Natural killer cell (primary cell): ENCODE measurements at places on chromosomes 12 and 14. TPM values are rescaled to one million over a fixed set of nuclear protein-coding genes. Genes with fewer than 3 reads are reported as not detected.

Gene OR11H12
- total RNA-seq: not detected

- no peak overlapping the region for H3K27ac ChIP-seq
- no peak overlapping the region for H3K4me3 ChIP-seq
- no peaks in the 10 kb centered on the region for H3K27me3 ChIP-seq
- DNase-seq: no peak
Measured at GRCh38 chr12:131539381-131539780, 171.5 kb upstream of the SFSWAP start.

DNA sequence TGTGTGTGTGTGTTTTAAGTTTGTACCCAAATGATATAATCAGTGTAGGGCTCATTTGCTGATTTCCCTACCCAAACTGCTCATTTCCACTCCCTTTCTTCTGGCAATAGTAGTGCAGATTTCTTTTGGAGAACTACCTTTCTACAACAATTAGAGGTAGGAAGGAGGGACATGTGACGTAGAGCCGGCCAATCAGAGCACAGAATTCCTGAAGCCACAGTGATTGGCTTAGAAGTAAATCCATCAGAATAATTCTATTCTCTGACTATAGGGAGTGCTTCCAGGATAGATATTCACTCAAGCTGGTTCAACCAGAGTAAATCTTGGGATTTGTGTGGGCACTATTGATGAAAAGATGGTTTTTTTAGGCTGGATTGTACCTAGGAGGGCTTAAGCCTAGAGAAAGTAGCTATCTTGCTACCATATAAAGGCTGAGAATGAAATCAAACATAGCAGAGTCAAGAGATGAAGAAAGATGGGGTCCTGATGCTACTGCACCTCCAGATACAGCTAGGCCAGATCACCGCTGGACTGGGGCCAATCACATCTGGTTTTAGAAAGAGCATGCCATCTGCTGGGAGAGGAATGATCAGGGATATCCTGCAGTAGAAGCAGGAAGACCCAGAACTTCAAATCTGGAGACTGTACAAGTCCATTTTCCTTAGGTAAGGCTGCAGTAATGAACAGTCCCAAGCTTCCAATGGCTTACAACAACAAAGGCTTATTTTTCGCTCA, 54.1 kb upstream of the NUAK1 start:
- no peak overlapping the region for H3K27ac ChIP-seq
- no peak overlapping the region for H3K4me3 ChIP-seq
- H3K4me1 ChIP-seq: no peaks in the 10 kb centered on the region
- no peaks in the 10 kb centered on the region for H3K36me3 ChIP-seq

DNA sequence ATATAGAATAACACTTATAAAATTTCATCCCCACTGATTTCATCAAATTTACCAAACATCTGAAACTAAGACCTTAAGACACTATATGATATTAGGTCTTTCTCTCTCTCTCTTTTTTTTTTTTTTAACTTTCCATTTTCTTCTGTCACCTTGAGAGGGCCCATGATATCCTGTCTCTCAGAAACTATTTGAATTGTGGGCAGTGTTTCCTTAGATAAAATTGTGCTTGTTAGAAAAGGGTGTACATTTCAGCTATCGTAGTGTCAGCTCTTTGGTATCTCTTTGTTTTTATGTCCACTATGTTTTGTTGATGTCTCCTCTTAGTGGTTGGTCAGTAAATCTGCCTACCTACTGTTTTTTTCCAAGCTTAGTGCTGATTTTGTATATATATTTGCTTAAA, 23.8 kb downstream of the DNM1L start:
- no peaks in the 10 kb centered on the region for H3K27me3 ChIP-seq
- H3K4me1 ChIP-seq: no peaks in the 10 kb centered on the region
- no peak for DNase-seq
- H3K4me3 ChIP-seq: no peak overlapping the region

Gene KCNMB4
- total RNA-seq: not detected

GRCh38 chr12:25347716-25348592, 97.2 kb upstream of the KRAS start:
- no peak overlapping the region for H3K4me3 ChIP-seq
- H3K4me1 ChIP-seq: no peaks in the 10 kb centered on the region
- H3K36me3 ChIP-seq: no peaks in the 10 kb centered on the region
- no peaks in the 10 kb centered on the region for H3K27me3 ChIP-seq
- DNase-seq: no peak

Gene SLC17A8
- total RNA-seq: not detected

Gene MYF6
- not detected for total RNA-seq

- no peaks in the 10 kb centered on the region for H3K27me3 ChIP-seq
- peak; percentile 85 for DNase-seq
- peak overlapping the region; percentile 96 for H3K27ac ChIP-seq
Measured at GRCh38 chr14:91317381-91318308, 73.1 kb upstream of the GPR68 start.

DNA sequence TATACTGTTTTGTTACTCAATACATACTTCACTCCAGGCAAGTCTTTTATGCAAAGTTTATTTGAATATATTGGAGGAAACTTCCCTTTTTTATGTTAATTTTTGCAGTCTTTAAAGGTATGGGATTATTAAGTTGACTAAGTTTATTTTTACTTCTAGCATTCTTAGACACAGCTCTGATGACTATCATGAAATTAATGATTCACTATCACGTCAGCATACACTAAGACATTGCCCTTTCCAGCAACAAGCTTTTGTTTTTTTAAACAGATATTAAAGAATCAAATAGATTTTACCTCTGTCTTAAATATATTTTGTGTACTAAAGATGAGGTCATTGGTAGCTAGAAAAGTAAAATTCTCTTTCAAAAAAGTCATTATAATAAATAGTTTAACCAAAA, 52.1 kb downstream of the DERA start:
- peaks cover 40% of the 10 kb centered on the region for H3K36me3 ChIP-seq
- DNase-seq: no peak
- H3K4me1 ChIP-seq: no peaks in the 10 kb centered on the region
- H3K27me3 ChIP-seq: no peaks in the 10 kb centered on the region
- no peak overlapping the region for H3K27ac ChIP-seq

DNA sequence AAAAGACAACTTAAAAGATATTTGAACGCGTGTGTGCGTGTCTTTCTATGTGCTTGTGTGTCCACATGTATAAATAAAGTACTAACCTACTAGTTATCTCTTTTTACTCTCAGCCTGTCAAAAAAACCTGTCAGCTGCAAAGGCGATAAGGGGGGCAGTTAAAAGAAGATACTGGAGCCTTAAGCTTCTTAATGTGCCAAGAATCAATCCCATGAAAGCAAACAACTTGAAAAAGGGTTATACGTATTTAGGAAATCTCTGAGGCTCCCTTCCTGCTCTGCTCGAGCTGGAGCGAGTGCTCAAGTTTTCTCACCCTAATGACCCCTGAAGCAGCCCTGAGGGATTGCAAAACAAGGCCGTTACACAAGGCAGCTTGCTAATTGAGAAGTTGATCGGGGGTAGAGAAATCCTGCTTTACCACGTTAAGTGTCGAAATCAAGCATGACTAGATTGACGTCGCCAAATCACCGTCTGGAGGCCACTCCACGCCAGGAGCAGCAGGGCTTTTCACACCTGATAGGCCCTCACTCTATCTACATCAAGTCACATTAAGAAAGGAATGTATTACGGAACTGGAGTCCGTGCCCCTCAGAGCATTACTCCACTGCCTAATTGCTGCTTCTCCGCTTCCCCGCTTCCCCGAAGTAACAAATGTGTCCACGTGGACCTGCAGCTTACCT, 32.4 kb downstream of the LMO3 start:
- no peak for DNase-seq
- no peaks in the 10 kb centered on the region for H3K36me3 ChIP-seq
- H3K27ac ChIP-seq: no peak overlapping the region

GRCh38 chr12:49703647-49704137, 3.5 kb downstream of the FMNL3 start:
- peak; percentile 72 for DNase-seq
- peaks cover 59% of the 10 kb centered on the region for H3K4me1 ChIP-seq
- H3K4me3 ChIP-seq: no peak overlapping the region
- H3K27ac ChIP-seq: peak overlapping the region; percentile 17
- H3K27me3 ChIP-seq: no peaks in the 10 kb centered on the region
- H3K36me3 ChIP-seq: no peaks in the 10 kb centered on the region

Gene TEX52
- total RNA-seq: not detected

GRCh38 chr14:99233222-99234035, 38.6 kb downstream of the BCL11B start:
- H3K27me3 ChIP-seq: no peaks in the 10 kb centered on the region
- no peak for DNase-seq
- H3K4me1 ChIP-seq: peaks cover 99% of the 10 kb centered on the region
- H3K36me3 ChIP-seq: peaks cover 2% of the 10 kb centered on the region

DNA sequence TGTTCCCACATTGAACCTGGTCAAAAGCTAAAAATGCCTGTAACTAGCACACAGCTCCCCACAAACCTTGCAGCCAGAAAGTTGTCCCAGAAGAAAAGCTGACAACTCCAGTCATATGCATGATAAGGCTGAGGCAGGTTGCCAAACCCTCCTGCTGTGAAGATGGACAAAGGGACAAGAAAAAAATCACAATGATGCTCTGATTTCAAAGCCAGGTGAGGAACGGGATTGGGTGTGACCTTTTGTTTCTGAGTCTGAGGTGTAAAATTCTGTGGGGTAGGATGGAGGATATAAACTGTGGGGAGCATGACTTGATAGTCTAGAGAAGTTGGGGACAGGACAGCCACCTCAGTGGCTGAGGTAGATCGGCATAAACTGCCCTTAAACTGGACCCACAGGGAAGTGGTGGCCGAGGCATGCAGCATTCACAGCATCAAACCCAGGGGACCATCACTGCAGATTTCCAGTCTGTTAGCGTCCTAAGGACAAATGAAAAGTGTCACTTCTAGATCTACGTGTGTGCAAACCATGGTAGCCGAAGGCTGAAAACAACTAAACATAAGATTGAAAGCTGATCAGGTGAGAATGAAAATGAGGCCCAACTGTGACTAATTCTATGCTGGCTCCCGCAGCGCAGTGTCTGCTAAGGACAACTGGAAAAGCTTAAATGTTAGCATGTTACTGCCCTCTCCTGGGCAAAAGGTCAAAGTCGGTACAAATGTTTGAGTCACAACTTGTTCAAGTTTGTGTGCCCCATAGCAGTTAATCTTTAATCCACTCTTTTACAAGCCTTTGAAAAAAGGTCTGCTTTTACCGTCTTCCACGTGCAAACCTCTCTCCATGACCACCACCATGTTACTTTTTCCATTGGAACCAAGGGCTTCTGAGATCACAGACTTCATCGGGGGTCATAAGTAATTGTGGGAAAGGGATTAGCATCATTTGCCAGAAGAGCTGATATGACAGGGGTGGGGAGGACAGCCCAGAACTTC, 39.8 kb downstream of the GRIN2B start:
- H3K27ac ChIP-seq: no peak overlapping the region
- no peaks in the 10 kb centered on the region for H3K36me3 ChIP-seq
- no peak for DNase-seq
- H3K27me3 ChIP-seq: no peaks in the 10 kb centered on the region
- H3K4me3 ChIP-seq: no peak overlapping the region
- H3K4me1 ChIP-seq: no peaks in the 10 kb centered on the region

DNA sequence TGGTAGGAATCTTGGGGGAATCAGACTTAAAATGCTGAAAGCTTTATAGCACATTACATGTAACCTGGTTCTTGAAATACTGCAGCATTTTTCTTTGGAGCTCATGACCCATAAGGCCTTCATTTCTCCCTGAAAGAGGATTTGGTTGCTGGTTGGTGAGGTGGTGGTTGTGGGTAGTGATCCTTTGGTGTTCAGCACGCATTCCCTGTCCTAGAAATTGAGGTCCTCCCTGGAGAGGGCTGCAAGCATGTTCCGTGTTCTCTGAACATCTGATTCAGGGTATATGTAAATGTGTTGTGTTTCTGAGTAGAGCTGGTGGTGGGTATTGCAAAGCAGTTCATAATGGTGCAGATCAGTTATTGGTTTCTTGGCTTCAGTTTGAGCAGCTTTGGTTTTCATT, 2.0 kb downstream of the SCN8A start:
- no peaks in the 10 kb centered on the region for H3K36me3 ChIP-seq
- peaks cover 11% of the 10 kb centered on the region for H3K4me1 ChIP-seq
- no peak overlapping the region for H3K27ac ChIP-seq

Gene FOXN4
- total RNA-seq: not detected

Gene PLEKHD1
- total RNA-seq: 0.93 TPM
